ENCODE measurements at places on chromosomes 2 and 18.

- DNase-seq = no peak
Observed at GRCh38 chr2:106117882-106118684, 76.0 kb downstream of the UXS1 start.

DNA sequence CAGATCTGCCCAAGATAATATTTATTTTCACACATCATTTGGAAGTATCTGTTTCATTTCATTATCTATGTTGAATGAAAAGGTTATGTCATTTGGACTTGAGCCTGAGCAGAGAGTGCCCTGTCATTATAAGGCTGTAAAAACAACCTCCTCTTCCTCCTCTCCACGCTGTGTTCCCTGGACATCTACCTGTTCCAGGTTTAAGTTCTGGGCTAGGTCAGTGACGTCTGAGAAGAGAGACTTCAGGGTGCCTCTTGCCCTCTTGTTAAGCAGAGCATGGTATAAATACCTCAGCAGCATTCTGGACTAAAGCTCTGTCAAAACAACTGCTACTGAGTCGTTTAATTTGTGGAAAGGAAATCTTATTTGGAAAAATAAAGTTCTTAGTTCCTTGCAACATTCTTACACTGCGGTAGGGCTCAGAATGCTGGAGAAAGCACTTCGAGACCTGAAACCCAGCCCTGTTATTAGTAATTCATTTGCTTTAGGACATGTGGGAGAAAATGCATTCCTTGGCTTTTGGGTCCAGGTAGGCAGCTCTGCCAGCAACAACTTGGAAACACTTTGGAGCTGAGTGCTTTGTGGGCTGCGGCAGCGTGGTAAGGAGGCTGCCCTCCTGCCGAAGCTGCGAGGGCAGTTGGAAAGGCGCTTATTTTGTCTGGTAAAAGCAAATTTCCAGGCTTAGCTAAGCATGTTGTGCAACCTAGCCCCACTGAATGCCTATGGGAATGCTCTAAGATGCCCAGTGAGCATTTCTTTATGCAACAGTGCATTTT is 91.8 kb upstream of the NEDD4L start:
- no peak for DNase-seq

GRCh38 chr2:202038471-202039277 is 5.0 kb downstream of the FZD7 start:
- peak; percentile 67 for DNase-seq

- no peak for DNase-seq
Observed at GRCh38 chr2:238406221-238406997, 20.3 kb upstream of the ASB1 start.

GRCh38 chr2:64581018-64581417 is 56.9 kb downstream of the AFTPH start:
- no peak for DNase-seq

GRCh38 chr18:79451237-79452125 is 55.8 kb downstream of the NFATC1 start:
- DNase-seq = no peak

DNA sequence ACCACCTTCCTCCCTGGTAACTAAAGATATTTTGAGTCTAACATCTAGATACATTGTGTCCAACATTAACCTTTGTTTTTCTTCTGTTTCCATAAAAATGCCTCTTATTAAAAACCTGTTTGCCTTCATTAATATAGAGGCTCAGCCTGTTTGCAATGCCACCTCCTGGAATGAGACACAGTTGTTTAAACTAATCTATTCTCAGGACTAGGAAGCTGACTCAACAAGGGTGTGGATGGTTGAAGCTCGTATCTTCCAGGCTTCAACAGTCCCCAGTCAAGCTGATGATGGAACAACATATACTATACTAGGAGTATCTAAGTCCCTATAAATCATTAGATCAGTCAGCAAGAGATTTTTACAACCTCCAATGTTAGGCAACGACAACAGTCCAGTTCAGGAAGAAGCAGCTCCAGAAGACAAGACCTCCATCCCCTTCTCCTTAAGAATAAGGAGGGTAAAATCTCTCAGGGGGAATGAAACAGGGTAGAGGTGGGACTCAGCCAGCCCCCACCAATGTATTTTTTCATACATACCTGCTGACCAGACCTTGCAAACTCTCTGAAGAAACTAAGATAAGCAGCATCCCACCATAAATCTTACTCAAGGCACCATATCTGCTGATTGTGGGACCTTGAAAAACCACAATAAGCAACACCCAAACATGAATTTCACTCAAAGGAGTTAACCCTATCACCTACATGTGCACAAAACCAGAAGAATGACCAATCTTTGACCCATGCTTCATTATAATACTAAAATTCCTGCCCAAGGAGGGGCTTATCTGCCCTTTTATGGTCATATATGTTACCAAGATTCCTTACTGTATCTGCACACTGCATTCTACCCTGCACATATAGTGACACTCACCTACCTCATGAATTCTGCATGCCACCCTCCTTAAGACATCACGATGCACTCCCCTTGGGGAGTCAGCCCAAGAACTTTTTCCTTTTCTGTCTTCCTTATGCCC is 21.4 kb downstream of the ZNF24 start:
- DNase-seq = no peak

GRCh38 chr2:227623226-227623625 is 5.9 kb downstream of the SCYGR4 start:
- DNase-seq = no peak

DNA sequence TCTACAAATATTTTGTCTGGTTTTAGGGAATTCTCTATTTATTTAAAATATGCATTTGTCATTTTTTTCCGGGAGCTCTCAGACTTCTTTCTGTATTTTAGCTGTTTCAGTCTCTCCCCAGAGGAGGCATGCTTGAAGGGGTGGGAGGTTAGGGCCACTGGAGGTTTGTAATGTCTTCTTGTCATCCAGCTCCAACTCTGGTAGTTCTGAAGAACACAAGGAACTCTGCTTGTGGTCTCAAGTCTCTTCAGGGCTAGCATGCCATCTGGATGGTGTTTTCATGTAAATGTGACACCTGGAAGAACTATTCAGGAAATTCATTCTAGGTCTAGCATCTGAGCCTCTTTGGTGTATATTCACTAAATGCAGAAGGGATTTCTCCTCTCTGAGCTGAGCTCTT is 518.4 kb upstream of the DCC start:
- DNase-seq = no peak
